Right cardiac atrium (tissue), 5 donors: ENCODE measurements at places on chromosomes 1 and 21. TPM values are rescaled to one million over a fixed set of nuclear protein-coding genes. Genes with fewer than 3 reads are reported as not detected.

DNA sequence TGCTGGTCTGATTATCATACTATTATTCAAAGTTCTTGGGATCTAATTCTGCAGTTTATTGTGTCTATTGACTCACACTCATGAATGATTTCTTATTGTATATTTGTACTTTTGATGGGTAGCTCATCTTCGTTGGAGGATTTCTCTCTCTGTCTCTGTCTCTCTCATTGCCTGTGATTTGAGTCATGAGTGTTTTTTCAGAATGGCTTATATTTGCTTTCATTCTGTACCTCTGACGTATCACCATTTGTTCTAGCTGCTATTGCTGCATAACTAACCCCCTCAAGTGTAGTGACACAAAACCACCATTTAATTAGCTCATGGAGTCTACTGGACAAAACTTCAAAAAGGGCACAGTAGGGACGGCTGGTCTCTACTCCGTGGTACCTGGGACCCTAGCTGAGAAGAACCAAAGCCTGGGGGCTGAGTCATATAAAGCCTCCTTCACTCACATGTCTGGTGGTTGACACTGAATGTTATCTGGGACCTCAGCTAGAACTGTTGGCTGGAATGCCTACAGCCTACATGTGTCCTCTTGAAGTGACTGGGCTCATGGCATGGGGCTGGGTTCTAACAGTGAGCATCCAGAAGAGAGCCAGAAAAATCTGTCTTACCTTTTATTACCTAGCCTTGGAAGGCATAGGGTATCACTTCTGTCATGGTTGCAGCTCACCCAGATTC, 44.2 kb downstream of the TBX19 start:
- DNase-seq, result no peak

GRCh38 chr1:16905110-16905867, 9.5 kb downstream of the RNU1-2 start:
- no peak for DNase-seq

The BMP8B gene
- total RNA-seq, result 0.37 TPM

GRCh38 chr1:220843481-220844011, 35.7 kb upstream of the HLX start:
- DNase-seq, result peak; percentile 66
